ENCODE measurements at places on chromosomes 5 and 9.

- DNase-seq = no peak
These were observed 86.6 kb upstream of the SAP30L start for GRCh38 chr5:154359221-154359573.

DNA sequence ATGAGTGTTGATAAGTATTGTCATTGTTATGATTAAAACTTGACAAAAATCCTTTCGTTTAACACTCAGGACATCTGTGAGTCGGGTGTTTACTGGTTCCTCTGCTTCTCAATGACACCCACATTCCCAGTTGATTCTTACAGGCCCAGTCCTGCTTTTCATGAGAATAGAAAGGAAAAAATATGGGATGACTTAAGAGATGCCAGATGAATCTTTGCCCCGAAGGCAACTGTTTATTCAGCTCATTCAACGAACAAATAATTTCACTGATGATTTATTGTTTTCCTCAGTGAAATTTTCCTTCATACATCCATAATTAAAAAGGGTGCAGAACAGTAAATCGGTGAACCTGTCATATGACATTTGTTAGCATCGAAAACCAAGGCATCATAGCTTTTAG, 452.4 kb upstream of the WWC1 start:
- no peak for DNase-seq

GRCh38 chr5:86968301-86968753, 299.4 kb upstream of the RASA1 start:
- DNase-seq = no peak

GRCh38 chr9:19828576-19829109, 39.8 kb upstream of the SLC24A2 start:
- no peak for DNase-seq

GRCh38 chr9:5442400-5443011, 4.8 kb upstream of the PLGRKT start:
- peak; percentile 61 for DNase-seq

GRCh38 chr9:89422151-89422975, 75.5 kb downstream of the SEMA4D start:
- DNase-seq = peak; percentile 65

GRCh38 chr9:35107297-35108290, 4.7 kb upstream of the STOML2 start:
- no peak for DNase-seq

GRCh38 chr9:13450723-13451122, 171.2 kb upstream of the MPDZ start:
- DNase-seq = no peak

DNA sequence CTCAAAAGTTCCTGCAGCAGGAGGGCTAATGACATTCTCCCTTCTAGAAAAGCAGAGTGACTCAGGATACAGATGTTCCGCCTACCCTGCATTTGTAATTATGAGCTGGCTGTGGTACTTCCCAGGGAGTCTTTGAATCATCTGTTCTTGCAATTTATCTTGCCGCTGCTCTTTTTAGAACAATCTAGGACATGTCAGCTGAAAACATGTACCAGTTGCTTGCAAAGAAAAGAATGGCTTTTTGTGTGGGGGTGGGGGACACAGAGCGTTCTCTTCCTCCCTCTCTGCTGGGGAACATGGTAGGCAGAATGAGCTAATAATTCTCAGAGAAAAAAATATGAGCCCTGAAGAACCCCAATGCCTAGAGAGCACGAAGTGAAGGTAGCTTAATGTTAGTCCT, 51.7 kb upstream of the TUT7 start:
- DNase-seq = no peak
